ENCODE measurements at places on chromosomes 11 and 22. TPM values are rescaled to one million over a fixed set of nuclear protein-coding genes. Genes with fewer than 3 reads are reported as not detected.
A peak's percentile ranks its signal among the peaks of the same experiment; 100 is the strongest.

The EPS8L2 gene
- polyA plus RNA-seq, result 48.2 TPM

The OR2AG1 gene
- polyA plus RNA-seq, result not detected

- DNase-seq, result no peak
These were observed 27.1 kb downstream of the CYTH4 start for GRCh38 chr22:37309211-37310074.

GRCh38 chr11:88421530-88421929 lies 84.0 kb upstream of the CTSC start:
- peak; percentile 56 for DNase-seq

- DNase-seq, result peak; percentile 83
These were observed 35.5 kb downstream of the RPL27A start for GRCh38 chr11:8717876-8718753.

- DNase-seq, result no peak
These were observed 488.6 kb downstream of the ETS1 start for GRCh38 chr11:128098781-128099180.

DNA sequence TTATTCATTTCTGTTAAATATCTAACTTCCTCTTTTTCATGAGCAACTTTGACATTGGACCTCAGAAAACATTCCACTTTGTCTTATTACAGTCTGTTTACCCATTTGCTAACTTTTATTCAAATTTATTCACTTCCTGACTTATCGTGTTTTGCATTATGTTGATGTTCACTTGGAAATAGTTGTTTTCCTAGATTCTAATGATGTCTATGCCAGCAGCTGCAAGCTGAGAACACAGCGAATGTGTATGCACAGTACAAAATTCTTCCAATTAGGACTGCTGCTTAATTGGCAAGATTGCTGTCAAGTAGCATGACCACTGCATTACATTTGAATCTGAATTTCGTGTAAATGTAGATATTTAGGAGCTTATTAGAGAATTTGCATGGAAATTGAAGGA lies 61.5 kb upstream of the GRIA4 start:
- DNase-seq, result no peak

GRCh38 chr11:64208086-64208795 lies 1.7 kb downstream of the FERMT3 start:
- DNase-seq, result no peak

DNA sequence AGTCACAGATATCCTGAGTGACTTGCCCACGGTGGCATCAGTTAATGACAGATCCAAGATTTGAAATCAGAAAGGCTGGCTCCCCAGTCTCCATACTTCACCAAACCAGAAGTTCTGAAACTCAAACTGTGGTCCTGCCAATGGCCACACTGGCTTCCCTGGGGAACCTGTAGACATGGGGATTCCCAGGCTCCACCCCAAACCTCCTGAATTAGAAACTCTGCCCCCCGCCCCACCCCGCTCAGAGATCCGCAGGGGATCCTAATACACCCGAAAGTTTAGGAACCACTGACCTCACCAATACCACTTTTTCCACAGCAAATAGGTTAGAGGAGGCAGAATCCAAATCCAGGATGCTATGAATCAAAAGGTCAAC lies 15.3 kb downstream of the RTN4RL2 start:
- no peak for DNase-seq

- DNase-seq, result no peak
These were observed 2.0 kb upstream of the B3GAT1 start for GRCh38 chr11:134413826-134414731.

DNA sequence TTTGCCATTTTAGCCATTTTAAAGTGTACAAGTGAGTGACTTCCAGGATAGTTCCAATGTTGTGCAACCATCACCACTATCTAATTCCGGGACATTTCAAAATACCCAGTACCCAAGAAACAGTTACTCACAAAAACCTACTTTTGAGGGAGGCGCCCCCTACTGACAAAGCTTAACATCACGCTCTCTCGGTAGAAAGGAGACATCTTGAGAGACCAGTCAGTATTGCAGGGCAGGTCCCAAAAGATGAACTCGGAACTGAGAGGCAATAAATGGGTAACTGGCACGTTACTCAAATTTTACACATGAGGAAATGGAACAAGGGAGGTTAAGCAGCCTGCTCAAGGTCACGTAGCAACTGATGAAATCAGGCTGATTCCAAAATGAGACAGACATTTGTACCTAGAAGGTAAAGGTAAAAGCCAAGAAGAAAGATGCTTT lies 50.0 kb upstream of the POU2AF1 start:
- DNase-seq, result peak; percentile 80

GRCh38 chr11:12675951-12676711 lies 1.9 kb downstream of the TEAD1 start:
- DNase-seq, result peak; percentile 50

DNA sequence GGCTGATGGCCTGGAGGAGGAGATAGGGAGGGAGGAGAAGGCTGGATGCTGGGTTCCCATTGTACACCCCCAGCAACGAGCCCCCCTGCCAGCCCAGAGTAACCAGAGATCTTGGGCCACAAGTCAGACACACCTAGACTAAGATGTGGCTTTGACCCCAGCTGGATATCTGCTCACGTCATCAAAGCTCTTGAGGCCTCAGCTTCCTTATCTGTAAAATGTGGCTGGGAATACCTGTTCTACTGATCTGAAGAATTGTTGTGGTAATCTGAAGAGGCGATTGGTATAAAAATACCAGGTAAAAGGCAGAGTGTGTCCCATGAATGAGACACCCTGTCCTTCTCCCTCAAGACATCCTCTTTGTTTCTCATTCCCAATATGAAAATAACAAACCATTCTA lies 280.0 kb downstream of the ST3GAL4 start:
- no peak for DNase-seq

The RAB3IL1 gene
- polyA plus RNA-seq, result 3.3 TPM

The KCNK7 gene
- not detected for polyA plus RNA-seq

All from GM23248 (cell line).